Pancreas (tissue), 10 donors: ENCODE measurements at places on chromosomes 5 and 9. TPM values are rescaled to one million over a fixed set of nuclear protein-coding genes. Genes with fewer than 3 reads are reported as not detected.

The EFCAB9 gene
- not detected for total RNA-seq

The CAMK2A gene
- 0.03 TPM for total RNA-seq

The CTXN3 gene
- total RNA-seq: not detected

The SPTAN1 gene
- total RNA-seq: 104 TPM

The TEX48 gene
- not detected for total RNA-seq

The KIAA1191 gene
- total RNA-seq: 37.0 TPM

The TMCO6 gene
- total RNA-seq: 12.3 TPM

The GALNT12 gene
- 9.5 TPM for total RNA-seq

DNA sequence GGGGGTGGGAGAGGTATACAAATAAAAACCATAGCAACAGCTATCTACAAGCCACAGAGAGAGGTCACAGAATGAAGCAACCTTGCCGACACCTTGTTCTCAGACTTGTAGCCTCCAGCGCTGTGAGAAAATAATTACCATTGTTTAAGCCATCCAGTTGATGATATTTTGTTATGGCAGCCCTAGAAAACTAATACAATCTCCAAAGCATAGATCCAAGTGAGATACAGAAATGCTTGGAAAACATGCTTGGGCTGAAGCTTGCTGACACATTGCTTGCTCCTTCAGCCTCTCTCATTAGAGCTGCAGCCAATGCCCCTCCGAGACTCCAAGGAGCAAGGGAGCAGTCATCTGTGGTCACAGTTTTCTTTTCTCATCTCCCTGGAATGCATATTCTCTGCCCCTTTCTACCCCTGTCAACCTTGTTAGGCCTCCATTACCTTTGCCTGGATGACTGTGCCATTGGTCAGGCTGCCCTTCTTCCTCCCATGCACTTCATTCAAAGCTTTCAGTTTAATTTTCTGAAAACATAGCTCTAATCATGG is 401.4 kb upstream of the KLF4 start:
- no peaks in the 10 kb centered on the region for H3K36me3 ChIP-seq
- no peaks in the 10 kb centered on the region for H3K4me1 ChIP-seq
- no peaks in the 10 kb centered on the region for H3K27me3 ChIP-seq
- DNase-seq: no peak
- no peak overlapping the region for H3K4me3 ChIP-seq

DNA sequence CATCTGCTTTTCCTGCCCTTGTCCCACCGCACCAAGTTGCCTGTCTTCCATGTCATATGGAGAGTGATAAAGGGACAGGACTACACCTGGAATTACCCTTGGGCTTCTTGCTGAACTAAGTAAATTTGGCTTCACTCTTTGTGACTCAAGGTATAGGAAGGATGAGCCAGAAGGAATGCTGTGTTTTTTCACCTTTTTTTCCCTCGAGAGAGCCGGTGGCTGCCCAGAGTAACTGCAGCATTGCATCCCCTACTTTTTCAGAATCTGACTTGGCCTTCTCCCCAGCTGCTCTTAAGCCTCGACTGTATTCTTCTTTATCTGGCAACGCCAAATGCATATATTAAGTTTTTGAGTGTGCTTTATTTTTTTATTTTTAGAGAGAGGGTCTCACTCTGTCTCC is 38.4 kb downstream of the RCL1 start:
- no peaks in the 10 kb centered on the region for H3K36me3 ChIP-seq
- H3K4me1 ChIP-seq: peaks cover 26% of the 10 kb centered on the region
- no peaks in the 10 kb centered on the region for H3K27me3 ChIP-seq
- no peak overlapping the region for H3K4me3 ChIP-seq
- no peak for DNase-seq
- no peak overlapping the region for H3K27ac ChIP-seq

- H3K4me3 ChIP-seq: no peak overlapping the region
- H3K27ac ChIP-seq: no peak overlapping the region
- DNase-seq: no peak
- no peaks in the 10 kb centered on the region for H3K4me1 ChIP-seq
- no peaks in the 10 kb centered on the region for H3K36me3 ChIP-seq
Measured at GRCh38 chr5:176742246-176743105, 67.9 kb upstream of the UNC5A start.

- H3K4me3 ChIP-seq: no peak overlapping the region
- H3K27ac ChIP-seq: no peak overlapping the region
- no peaks in the 10 kb centered on the region for H3K27me3 ChIP-seq
- no peaks in the 10 kb centered on the region for H3K36me3 ChIP-seq
Measured at GRCh38 chr5:178115136-178115813, 1.9 kb downstream of the N4BP3 start.

- DNase-seq: no peak
- no peak overlapping the region for H3K4me3 ChIP-seq
- no peaks in the 10 kb centered on the region for H3K27me3 ChIP-seq
- H3K36me3 ChIP-seq: no peaks in the 10 kb centered on the region
- H3K27ac ChIP-seq: no peak overlapping the region
Measured at GRCh38 chr5:140977003-140977402, 10.7 kb downstream of the PCDHAC2 start.

DNA sequence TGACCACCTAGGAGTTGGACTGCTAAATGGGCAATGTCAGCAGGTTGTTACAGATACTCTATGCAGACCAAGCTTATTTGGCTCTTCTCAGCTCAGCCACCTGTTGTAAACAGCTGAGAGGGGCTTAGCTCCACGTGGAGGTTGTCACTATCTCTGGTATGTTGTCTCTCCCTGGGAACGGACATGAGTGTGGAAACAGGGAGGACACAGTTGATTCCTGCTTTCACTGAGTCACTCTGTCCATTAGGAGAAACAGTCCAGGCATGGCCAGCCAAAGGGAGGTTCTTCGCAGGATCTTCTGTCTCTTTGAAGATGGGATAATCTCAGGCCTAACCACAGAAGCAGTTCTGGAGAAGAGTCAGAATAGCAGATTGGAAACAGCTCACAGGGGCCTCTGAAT is 121.2 kb downstream of the PALM2AKAP2 start:
- H3K36me3 ChIP-seq: no peaks in the 10 kb centered on the region
- no peak overlapping the region for H3K27ac ChIP-seq
- H3K4me1 ChIP-seq: no peaks in the 10 kb centered on the region
- no peak overlapping the region for H3K4me3 ChIP-seq
- no peak for DNase-seq

DNA sequence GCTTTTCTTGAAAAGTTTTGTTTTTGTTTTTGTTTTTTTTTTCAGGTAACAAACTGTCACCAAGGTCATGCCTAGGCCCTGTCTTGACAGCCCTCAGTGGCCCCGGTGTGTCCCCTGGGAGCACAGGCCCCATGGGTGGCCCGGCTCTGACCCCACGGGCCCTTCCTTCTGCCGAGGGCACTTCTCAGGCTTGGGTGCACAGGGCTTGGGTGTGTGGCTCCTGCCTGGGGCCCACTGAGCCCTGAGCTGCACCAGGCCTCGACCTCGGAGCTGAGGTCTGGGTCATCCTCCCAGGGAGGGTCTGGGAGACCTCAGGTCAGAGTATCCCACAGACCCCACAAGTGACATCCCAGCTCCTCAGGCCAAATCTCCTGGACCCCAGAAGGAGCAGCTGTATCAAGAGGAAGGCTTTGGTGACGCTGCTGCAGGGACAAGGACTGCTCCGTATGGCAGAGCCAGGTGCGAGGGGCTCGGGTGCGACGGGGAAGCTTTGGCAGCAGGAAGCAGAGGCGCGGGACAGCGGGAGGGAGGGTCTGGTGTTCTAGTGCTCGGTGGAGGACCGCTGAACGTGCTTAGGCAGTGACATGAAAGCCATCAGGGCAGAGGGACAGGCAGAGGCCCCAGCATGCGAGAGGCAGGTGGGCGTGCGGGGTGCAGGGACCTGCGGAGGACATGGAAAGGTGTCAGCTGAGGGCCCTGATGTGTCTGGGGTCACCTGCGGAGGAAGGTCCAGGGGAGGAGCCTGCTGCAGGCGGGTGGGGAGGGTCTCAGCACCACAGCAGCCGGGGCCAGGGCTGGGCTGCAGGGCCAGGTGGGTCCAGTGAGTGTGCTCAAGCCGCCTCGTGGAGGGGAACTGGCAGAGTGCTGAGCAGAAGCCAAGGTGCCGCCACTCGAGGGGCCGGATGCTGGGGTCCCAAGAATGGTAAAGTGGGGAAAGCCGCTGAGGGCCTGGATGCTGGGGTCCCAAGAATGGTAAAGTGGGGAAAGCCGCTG is 18.4 kb upstream of the SLC9A3 start:
- H3K4me1 ChIP-seq: no peaks in the 10 kb centered on the region
- H3K27ac ChIP-seq: no peak overlapping the region
- peak; percentile 1 for DNase-seq
- no peak overlapping the region for H3K4me3 ChIP-seq
- H3K27me3 ChIP-seq: no peaks in the 10 kb centered on the region
- no peaks in the 10 kb centered on the region for H3K36me3 ChIP-seq

GRCh38 chr5:91061946-91062562 is 321.1 kb downstream of the ARRDC3 start:
- no peak overlapping the region for H3K27ac ChIP-seq
- no peak overlapping the region for H3K4me3 ChIP-seq

DNA sequence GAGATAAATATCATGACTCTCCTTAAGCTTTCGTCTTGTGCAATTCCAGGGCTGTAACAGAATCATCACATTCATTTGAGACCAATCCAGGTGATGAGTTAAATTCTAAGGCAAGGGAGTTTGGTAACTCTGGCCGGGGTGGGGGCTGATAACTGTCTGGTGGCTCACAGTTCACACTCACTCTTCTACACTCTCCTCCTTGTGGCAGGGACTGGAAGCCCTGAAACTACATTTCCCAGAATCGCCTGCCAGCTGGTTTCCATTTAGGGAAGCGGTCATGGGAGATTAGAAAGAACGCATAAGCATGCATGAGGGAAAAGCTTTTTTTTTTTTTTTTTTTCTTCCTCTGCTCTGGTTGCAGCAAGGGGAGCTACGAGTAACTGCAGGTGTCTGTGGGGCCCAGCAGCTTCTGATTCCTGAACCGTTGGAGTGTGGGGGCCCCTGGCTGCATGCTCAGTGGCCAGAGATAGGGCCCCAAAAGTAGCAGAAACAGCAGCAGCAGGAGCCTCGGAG is 154.8 kb upstream of the TBC1D2 start:
- H3K4me3 ChIP-seq: no peak overlapping the region
- no peaks in the 10 kb centered on the region for H3K4me1 ChIP-seq
- H3K36me3 ChIP-seq: no peaks in the 10 kb centered on the region
- H3K27ac ChIP-seq: no peak overlapping the region
- DNase-seq: peak; percentile 16
- H3K27me3 ChIP-seq: no peaks in the 10 kb centered on the region

DNA sequence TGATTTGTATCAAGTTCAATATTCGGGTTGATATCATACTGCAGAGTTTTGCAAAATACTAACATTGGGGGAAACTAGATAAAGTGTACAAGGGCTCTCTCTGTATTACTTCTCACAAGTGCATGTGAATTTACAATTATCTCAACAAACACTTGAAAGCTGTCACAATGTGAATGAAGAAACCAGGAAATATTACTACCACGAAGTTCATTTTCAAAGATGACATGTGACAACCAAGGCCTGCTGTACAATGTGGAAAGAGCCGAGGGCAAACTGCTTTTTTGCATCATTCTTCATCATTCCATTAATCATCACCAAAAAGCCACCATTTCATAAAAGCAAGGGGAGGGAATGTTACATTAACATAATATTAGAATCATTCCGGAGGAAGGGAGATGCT is 310.0 kb downstream of the GLIS3 start:
- DNase-seq: no peak
- H3K36me3 ChIP-seq: no peaks in the 10 kb centered on the region
- no peak overlapping the region for H3K4me3 ChIP-seq
- H3K27ac ChIP-seq: no peak overlapping the region

DNA sequence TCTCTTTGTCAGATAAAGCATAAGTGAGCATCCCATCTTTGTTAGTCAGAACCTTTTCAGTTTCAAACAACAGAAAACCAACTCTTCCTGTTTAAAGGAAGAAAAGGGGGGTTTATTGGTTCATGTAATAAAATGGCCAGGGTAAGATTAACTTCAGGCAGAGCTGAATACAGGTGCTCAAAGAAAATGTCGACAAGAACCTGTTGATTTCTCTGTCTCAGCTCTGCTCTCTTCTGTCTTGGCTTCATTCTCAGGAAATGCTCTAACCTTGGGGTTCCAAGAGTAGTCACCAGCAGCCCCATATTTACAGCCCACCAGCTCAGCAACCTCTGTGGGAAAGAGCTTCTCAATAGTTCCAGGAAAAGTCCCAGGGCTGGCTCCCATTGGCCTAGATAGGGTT is 25.2 kb downstream of the KCNIP1 start:
- no peaks in the 10 kb centered on the region for H3K4me1 ChIP-seq
- H3K27ac ChIP-seq: no peak overlapping the region

GRCh38 chr5:112929336-112930081 is 7.5 kb upstream of the REEP5 start:
- H3K27ac ChIP-seq: no peak overlapping the region
- no peaks in the 10 kb centered on the region for H3K27me3 ChIP-seq

- no peak overlapping the region for H3K27ac ChIP-seq
- no peak for DNase-seq
- H3K4me1 ChIP-seq: no peaks in the 10 kb centered on the region
- no peaks in the 10 kb centered on the region for H3K27me3 ChIP-seq
- H3K4me3 ChIP-seq: no peak overlapping the region
Measured at GRCh38 chr5:170917113-170917512, 55.3 kb downstream of the RANBP17 start.

GRCh38 chr5:9388941-9389674 is 156.8 kb downstream of the SEMA5A start:
- H3K36me3 ChIP-seq: no peaks in the 10 kb centered on the region
- H3K27ac ChIP-seq: no peak overlapping the region
- no peaks in the 10 kb centered on the region for H3K27me3 ChIP-seq
- H3K4me3 ChIP-seq: no peak overlapping the region
- DNase-seq: no peak
- no peaks in the 10 kb centered on the region for H3K4me1 ChIP-seq

- no peak for DNase-seq
- H3K27ac ChIP-seq: no peak overlapping the region
- no peak overlapping the region for H3K4me3 ChIP-seq
- no peaks in the 10 kb centered on the region for H3K36me3 ChIP-seq
Measured at GRCh38 chr5:88536146-88536545, 267.5 kb upstream of the TMEM161B start.

DNA sequence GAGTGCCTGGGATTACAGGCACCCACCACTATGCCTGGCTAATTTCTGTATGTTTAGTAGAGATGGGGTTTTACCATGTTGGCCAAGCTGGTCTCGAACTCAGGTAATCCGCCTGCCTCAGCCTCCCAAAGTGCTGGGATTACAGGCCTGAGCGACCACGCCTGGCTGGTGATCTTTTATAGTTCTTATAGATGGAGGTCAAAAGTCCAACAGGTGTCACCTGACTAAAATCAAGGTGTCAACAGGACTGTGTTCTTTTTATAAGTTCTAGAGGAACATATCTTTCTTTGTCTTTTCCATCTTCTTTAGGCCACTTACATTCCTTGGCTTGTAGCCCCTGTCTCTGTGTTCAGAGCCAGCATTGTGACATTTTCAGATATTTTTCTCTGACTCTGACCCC is 155.5 kb upstream of the SLC12A2 start:
- H3K36me3 ChIP-seq: no peaks in the 10 kb centered on the region
- H3K4me3 ChIP-seq: no peak overlapping the region
- H3K27me3 ChIP-seq: no peaks in the 10 kb centered on the region
- H3K4me1 ChIP-seq: peaks cover 16% of the 10 kb centered on the region
- no peak for DNase-seq

GRCh38 chr5:166768536-166768935 is 1522.9 kb upstream of the WWC1 start:
- no peak overlapping the region for H3K4me3 ChIP-seq
- H3K27me3 ChIP-seq: no peaks in the 10 kb centered on the region
- H3K27ac ChIP-seq: no peak overlapping the region
- H3K36me3 ChIP-seq: no peaks in the 10 kb centered on the region

GRCh38 chr9:113541019-113541900 is 77.7 kb downstream of the RGS3 start:
- peaks cover 11% of the 10 kb centered on the region for H3K4me1 ChIP-seq
- no peaks in the 10 kb centered on the region for H3K27me3 ChIP-seq
- H3K27ac ChIP-seq: no peak overlapping the region
